Activated CD4-positive, alpha-beta T cell treated with anti-CD3 and anti-CD28 coated beads for 24 hours (primary cell): ENCODE measurements at places on chromosomes 7 and 10.

DNA sequence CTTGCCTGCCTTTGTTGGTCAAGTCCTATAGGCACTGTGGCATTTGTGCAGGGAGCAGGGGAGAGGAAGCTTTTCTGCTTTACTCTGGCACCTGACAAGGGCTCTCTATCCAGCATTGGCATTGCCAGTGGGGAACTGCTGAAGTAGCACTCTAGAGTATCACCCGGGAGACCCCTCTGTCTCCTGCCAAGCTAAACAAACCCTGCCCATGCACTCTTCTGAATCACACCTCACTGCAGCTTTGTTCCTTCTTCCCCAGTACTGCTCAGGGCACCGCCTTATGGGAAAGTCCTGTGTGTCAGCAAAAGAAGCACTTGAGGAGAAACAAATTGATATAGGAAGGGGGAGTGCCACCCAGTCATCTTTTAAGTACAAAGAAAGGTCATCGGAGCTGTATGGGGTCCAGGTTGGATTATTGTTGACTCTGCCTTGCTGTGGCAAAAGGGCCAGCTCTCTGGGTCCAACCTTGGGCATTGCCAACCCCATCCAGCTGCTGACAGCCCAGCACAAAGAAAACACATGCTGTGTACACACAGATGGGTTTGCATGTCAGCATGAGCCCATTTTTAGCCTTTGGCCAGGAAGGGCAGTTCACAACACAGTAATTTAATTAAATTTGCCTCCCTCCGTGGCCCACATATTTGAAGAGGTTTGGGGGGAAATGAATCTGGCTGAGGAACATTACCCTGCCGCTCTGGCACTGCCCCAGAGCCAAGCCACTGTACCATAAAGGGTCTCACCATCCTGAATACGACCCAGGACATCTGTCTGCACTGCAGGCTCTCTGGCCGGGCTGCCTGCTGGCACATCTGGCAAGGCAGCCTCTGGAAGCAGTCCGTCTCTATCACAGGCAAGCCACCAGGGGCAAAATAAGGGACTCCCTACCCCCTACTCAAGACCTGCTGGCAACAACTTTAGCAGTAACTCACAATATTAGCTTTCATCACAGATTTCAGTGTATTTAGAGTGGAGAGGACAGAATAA, 13.1 kb downstream of the LRRC4 start:
- no peak for DNase-seq

DNA sequence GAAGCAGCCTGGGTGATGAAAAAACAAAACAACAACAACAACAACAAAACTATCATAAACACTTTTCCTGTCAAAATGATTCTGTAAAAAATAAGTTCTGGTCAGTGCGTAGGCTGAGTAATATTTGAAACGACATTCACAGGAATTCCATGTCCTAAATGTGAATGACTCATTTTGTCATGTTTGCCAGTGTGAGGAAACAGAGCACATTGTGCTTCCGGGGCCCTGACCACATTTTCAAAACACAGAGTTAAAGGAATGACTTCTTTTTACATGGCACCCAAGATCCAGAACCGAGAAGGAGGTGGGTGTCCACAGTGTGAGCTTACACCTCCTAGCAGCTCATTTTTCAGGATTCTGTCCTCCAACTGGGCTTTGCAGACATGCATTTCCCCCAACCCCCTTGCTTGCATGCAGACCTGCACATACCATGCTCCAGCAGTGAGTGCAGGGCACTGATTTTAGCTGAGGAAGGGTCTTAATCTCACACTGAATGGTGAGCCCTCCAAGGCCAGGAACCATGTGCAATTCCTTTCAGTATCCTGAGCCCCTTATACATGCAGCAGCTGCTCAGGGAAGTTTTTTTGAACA, 3.0 kb downstream of the CLRN3 start:
- DNase-seq, result no peak

- no peak for DNase-seq
These were observed 13.8 kb downstream of the TMEM273 start for GRCh38 chr10:49174261-49174925.

DNA sequence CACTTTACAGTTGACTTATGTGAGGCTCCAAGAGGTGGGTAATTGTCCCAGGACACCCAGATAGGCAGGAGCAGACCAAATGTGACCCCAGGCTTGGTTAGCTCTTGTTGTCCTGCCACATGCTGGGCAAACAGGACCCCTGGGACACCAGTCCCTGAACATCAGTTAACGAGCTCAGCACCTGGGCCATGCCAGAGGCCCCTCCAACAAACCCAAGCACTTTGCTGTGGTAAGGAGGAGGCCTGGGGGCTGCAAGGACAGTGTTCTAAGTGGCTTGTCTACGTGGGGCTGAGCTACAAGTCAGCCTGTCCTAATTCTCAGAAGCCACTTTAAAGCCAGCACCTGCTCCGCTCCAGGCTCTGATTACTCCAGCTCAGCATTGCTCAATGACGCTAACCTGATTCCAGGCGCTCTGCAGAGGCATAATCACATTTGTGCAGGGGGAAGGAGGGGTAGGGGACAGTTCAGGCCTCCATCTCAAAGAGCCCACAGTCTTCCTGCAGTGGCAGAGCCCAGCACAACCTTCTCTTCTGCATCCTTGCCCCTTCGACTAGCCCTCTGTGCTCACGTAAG, 57.2 kb downstream of the DDC start:
- DNase-seq, result no peak

- DNase-seq, result no peak
These were observed 558.0 kb upstream of the MKI67 start for GRCh38 chr10:128684215-128684614.

DNA sequence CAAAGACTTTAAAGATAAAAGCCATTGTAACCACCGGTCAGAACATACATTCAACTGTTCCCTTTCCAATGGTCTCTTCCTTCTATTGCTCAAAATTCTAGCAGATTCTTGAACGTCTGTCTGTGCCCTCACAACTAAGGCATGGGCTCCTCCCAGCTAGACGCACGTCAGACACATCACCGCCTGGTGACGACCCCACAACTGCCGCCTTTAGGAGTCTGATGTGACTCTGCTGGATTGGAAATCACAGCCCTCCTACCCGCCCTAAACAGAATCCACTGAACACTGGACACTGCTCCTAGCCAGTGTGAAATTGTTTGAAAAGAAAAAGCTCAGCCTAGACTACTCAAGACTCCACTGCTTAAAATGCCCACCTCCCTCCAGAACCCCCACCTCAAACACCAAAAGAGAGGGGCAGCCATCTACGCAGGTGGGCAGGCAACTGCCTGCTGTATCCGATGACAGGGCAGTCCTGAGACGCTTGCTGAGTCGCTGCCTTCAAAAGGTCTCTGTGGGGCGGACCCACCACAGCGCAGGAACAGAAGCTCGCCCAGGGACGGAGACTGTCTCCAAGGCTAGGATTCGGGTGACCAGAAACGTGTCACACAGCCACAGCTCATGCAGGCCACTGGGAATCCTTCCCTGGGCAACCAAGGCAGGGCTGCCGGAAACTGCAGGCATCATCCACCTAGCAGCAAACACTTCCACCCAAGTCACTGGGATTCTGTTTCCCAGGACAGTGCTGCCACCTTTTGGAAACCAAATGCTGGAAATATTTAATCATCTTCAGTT, 34.7 kb downstream of the GSDME start:
- no peak for DNase-seq

GRCh38 chr7:102175423-102176170, 111.1 kb upstream of the SH2B2 start:
- no peak for DNase-seq

GRCh38 chr10:78972160-78972946, 96.4 kb upstream of the ZMIZ1 start:
- DNase-seq, result no peak

- no peak for DNase-seq
These were observed 120.0 kb upstream of the SAMD8 start for GRCh38 chr10:74991435-74991834.

GRCh38 chr7:47944536-47945260, 3.6 kb downstream of the PKD1L1 start:
- no peak for DNase-seq

DNA sequence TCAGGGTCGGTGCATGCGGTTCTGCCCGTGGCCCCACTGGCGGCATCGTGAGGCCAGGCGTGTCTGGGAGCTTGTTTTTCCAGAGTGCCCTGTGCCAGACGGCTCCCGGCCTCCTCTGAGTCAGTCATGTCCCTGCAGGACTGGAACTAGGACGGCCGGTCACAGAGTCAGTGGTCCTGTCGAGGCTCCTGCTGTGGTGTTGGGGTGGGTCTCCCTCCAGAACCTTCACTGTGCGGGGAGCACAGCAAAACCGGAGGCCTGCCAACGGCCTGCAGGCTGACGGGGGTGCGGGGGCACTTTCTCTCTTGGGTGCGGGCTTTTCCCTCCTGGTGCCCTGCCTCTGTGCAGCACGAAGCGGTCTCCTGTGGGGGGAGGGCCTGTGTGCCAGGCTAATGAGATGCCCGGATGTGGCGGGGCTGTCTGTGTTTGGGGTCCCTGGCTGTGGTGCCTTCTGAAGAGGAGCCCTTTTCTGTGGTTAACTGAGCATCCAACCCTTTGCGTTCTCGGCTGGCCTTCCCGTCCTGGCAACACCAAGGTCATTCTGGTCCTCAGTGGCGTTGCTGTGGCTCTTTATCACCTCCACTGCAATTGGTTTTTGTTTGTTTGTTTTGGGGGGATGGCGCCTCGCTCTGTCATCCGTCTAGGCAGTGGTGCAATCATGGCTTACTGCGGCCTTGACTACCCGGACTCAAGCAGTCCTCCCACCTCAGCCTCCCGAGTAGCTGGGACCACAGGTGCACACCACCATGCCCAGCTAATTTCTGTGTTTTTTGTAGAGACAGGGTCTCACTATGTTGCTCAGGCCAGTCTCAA, 8.0 kb downstream of the GET4 start:
- DNase-seq, result no peak

DNA sequence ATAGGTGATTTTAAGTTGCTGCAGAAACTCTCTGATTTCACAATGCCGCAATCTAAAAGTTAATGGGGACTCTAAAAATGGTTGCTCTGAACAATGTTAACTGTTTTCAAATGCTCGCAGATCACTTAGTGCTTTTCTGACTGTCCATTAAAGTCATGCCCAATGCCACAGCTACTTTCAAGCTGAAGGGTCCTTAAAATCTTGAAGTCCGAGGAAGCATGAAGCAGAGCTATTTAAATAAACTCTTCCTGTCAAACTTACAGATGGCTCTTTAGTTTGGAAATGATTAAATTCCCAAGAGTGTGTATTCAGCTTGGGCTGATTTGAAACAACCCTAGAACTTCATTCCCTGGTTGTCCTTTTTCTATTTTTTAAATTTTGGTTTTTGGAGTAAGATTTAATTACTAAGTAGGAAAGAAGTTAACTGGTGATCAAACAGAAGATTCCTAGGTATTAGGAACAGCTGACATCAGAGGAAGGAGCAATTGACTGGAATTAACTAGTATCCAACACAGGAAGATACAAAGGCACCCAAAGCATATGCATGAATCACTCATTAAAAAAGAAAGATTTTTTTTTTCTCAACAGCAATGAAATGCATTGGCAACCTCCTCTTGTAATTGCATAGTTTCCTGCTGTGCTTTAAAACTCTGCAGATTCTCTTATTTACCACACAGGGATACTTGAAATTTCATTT, 105.1 kb downstream of the NRP1 start:
- DNase-seq, result no peak

DNA sequence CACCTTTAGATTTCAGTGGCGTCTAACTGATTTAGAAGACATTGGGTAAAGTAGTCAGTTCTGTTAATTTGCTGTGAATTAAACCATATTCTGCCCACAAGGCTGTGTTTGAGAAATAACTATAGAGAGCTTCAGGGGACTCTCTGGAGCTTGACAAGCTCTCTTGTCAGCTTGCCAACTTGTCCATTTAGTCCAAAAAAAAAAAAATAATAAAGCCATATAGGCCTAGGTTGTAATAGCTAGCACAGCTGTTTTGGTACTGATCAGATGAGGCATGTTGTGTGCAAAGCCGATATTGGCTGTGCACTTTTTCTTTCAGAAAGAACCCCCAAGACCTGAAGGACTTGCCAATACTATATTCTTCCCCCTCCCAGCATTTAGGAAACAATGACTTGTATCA, 20.2 kb upstream of the ZNF282 start:
- DNase-seq, result no peak

DNA sequence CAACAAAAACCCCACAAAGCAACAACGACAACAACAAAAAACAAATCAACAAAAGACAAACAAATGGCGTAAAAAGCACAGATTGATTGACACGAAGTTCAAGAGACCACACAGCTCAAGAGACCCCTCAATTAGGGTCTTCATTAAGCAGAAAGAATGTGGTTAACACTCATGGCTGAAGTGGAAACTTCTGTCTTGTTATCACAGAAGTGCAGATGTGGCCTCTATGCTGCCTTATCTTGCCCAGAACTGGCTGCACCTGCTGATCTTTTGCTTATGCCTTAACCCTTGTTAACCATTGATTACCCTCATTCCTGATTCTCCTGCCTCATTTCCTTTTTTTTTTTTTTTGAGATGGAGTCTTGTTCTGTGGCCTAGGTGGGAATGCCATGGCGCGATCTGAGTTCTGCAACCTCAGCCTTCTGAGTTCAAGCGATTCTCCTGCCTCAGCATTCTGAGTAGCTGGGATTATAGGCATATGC, 3.5 kb upstream of the DAGLB start:
- no peak for DNase-seq

DNA sequence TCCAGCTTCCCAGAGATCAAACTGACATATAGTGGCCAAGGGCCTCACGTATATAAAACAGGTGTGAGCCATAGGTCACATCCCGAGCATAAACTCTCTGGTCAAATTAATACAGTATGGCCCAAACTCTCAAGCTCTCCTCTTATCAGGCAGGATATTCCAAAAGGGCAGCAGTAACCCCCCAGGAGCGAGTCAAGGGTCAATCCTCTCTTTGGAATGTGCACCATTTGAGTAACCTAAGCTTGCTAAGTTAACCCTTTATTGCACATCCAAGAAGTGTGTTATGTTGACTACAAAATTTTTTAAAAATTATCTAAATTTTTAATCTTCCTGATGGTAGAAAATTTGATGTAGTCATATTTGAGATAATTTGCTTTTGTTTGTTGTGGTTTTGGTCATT, 4.5 kb upstream of the TRIM24 start:
- DNase-seq, result no peak

GRCh38 chr7:29207162-29207801, 12.7 kb downstream of the CHN2 start:
- no peak for DNase-seq

DNA sequence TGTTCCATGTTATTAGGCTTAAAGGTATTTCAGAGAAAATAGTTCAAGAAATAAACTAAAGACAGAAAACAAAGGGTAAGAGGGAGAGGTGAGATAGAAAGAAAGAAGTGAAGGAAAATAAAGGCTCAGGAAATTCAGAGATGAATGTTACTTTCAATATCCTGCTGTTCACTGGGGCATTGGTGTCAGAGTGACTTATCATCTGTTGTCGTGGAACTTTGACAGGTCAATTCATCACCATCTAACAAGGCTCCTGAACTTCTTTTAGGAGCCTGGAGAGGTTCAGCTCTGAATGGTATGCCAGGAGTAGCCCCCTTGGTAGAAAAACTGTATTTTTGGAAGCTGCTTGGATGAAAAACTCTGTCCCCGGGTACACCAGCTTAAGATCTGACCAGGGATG, 100.1 kb downstream of the KLF6 start:
- DNase-seq, result no peak

GRCh38 chr7:99457650-99458493, 8.1 kb downstream of the ATP5MF start:
- DNase-seq, result no peak

- no peak for DNase-seq
These were observed 265.5 kb upstream of the POT1 start for GRCh38 chr7:125195156-125195555.

- DNase-seq, result no peak
These were observed 76.8 kb downstream of the NPSR1 start for GRCh38 chr7:34734771-34735170.
